ENCODE measurements at places on chromosomes 11 and 22.

DNA sequence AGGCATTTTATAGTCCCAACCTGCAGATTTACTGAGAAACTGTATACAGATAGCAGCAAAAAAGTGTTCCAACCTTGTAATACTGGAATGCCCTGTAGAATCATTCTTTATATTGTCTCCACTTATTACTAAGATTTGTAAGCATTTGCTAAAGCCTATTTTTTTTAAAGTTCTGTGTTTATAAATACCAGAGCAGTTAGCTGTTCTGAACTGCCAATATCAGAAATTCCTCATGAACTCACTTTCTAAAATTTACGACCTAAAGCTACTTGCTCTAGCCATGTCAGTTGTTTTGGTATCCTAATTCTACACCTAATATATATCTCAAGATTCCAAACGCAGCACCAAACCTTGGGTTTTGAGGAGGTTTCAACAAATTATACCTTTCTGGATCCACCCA is 103.2 kb downstream of the C11orf65 start:
- DNase-seq, result no peak

GRCh38 chr11:64296236-64296635 is 3.9 kb upstream of the CATSPERZ start:
- no peak for DNase-seq

DNA sequence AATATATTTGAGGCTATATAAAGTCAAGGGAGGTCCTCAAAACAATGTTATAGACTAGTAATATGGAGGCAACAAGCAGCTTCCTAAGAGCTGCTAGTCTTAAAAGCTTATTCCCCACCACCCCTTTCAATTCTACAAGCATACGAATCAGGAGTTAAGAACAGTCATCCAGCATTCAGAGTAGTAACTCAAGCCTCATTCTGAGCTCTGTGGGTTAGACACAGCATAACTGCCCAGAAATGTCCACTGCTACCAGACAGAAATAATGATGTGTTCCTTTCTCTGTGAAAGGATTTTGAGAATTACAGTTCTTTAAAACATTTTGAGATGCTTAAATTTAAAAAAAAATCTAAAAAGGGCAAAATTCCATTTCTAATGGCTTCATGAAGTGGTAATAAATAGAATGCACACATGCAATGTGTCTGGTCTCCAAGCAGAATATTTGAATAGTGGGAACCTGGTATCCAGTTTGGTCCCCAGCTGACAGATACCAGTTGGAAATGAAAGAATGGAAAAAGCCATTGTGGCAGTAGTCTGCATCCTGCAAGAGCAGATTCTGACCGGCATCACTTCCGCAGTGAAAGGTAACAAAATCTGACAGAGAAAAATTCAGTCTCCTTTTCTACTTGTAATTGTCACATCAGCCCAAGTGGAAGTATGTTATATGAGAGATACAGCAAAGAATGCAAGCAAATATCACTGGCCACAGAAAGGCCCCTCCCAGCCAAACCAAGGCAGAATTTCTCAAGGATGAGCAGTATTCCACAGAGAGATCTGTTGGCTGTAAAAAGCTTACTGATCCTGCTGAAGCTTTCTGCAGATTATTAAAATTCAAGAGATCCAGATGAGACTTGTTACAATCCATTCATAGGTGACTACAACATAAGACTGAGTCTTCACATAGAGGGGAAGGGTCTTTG is 310.8 kb upstream of the PITPNB start:
- no peak for DNase-seq

GRCh38 chr11:47850337-47850736 is 2.2 kb upstream of the NUP160 start:
- no peak for DNase-seq

GRCh38 chr22:49609207-49609876 is 218.3 kb downstream of the BRD1 start:
- no peak for DNase-seq

GRCh38 chr11:72497731-72498130 is 63.4 kb upstream of the CLPB start:
- no peak for DNase-seq

- no peak for DNase-seq
Observed at GRCh38 chr11:61024938-61025820, 53.7 kb downstream of the CD6 start.

- no peak for DNase-seq
Observed at GRCh38 chr11:11213117-11213516, 139.9 kb downstream of the CSNK2A3 start.

GRCh38 chr22:31739795-31740201 is 10.1 kb downstream of the PRR14L start:
- DNase-seq, result no peak

DNA sequence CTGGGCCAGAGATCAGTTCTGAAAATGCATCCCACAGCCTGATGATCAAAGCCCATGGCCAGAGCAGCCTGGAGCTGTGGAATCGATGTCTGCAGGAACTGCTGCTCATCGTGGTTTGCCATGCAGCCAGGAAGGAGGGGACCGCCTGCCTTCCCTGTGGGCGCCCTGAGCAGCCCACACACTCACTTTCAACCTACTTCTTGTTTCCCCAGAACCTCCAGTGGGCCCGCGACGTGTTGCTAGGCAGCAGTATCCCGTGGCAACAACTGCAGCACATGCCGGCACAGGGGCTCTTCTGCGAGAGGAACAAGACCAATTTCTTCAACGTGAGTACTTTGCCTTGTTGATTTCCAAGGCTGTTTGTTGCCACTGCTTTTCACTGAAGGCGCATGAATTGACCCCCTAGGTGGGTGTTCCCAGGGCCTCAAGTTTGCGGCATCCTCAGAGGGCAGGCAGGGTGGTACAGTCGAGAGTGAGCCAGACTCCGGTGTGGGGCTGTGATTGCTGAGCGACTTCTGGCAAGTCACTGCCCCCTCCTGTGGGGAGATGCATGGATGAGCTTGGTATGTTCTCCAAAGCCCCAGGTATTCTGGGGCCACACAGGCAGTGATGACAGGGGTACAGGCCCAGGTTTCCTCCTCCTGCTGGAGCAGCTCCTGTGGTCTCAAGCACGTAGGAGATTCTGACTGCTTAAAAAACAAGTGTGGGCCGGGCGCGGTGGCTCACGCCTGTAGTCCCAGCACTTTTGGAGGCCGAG is 47.0 kb upstream of the SUSD2 start:
- DNase-seq, result peak; percentile 79

DNA sequence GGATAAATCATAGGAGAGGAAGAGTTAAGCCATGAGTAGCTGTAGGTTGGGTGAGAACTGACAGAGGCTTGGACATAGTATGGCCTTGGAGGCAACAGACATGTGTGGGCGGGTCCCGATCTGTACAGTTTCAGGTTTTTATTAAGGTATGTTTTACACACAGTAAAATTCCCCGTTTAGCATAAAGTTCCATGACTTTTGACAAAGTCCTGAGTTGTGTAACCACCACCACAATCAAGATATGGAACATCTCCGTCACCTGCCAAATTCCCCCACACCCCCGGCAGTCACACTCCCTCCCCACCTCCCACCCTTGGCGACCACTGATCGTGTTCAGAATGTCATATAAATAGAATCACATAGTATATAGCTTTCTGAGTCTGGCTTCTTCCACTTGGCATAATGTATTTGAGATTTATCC is 68.1 kb downstream of the GRIK4 start:
- no peak for DNase-seq

GRCh38 chr11:33700063-33700501 is 544 bp downstream of the C11orf91 start:
- no peak for DNase-seq

- no peak for DNase-seq
Observed at GRCh38 chr22:35380013-35380412, 883 bp upstream of the HMOX1 start.

Measured in activated T-cell treated with anti-CD3 and anti-CD28 coated beads for 4 hours (primary cell).